Suprapubic skin (tissue), 4 donors: ENCODE measurements at places on chromosomes 13 and 19.
A peak's percentile ranks its signal among the peaks of the same experiment; 100 is the strongest.

DNA sequence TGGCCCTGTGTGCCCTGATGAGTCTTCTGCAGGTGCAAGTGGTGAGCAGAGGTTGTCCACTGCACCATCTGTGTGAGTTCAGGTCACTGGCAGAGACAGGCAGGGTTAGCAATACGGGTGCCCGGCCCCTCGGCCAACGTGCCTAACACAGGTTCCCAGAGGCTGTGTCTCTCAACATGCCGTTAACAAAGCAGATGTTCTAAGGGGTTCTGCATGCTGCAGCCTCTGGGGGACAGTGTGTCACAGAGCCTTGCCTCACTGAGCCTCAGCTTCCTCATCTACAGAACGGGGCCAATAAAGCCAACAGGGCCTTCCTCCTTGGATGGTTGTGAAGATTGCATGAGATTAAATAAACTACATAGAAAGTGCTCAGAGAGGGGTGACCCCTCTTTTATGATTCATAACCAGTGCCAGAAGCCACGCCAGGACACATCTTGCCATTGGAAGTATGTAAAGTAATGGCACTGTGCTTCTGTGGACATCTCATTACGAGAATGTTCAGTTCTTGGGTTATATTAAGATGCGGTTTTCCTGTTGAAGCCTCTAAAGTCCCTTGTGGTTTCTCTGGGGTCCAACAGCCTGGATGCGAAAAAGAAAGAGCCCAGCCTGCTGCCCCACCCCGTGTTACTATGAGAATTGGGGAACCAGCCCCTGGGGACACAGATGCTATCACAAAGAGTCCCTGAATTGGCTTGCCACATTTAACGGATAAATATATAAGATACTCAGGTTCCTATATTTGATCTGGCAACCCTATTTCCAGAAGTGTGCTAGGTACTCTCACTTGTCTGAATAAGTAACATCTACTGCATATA lies 11.2 kb upstream of the ARHGEF18 start:
- DNase-seq: no peak
- H3K27me3 ChIP-seq: no peaks in the 10 kb centered on the region
- H3K4me1 ChIP-seq: peaks cover 12% of the 10 kb centered on the region
- H3K4me3 ChIP-seq: no peak overlapping the region
- H3K27ac ChIP-seq: peak overlapping the region; percentile 16
- no peaks in the 10 kb centered on the region for H3K36me3 ChIP-seq

DNA sequence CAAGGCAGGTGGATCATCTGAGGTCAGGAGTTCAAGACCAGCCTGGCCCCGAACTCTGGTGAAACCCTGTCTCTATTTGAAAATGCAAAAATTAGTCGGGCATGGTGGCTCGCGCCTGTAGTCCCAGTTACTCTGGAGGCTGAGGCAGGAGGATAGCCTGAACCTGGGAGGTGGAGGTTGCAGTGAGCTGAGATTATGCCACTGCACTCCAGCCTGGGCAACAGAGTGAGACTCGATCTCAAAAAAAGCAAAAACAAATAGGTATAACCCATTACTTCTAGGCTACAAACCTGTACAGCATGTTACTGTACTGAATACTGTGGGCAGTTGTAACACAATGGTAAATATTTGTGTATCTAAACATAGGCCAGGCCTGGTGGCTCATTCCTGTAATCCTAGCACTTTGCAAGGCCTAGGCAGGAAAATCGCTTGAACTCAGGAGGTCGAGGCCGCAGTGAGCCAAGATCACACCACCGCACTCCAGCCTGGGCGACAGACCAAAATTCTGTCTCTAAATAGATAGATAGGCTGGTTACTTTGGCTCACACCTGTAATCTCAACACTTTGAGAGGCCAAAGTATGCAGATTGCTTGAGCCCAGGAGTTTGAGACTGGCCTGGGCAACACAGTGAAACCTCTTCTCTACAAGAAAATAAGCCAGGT lies 63.5 kb downstream of the MYO9B start:
- H3K36me3 ChIP-seq: no peaks in the 10 kb centered on the region
- DNase-seq: no peak
- no peaks in the 10 kb centered on the region for H3K27me3 ChIP-seq
- no peak overlapping the region for H3K4me3 ChIP-seq
- peaks cover 30% of the 10 kb centered on the region for H3K4me1 ChIP-seq

GRCh38 chr13:101382701-101383100 lies 33.6 kb downstream of the NALCN start:
- DNase-seq: no peak
- H3K27me3 ChIP-seq: no peaks in the 10 kb centered on the region
- no peaks in the 10 kb centered on the region for H3K4me1 ChIP-seq
- H3K27ac ChIP-seq: no peak overlapping the region
- H3K4me3 ChIP-seq: no peak overlapping the region

DNA sequence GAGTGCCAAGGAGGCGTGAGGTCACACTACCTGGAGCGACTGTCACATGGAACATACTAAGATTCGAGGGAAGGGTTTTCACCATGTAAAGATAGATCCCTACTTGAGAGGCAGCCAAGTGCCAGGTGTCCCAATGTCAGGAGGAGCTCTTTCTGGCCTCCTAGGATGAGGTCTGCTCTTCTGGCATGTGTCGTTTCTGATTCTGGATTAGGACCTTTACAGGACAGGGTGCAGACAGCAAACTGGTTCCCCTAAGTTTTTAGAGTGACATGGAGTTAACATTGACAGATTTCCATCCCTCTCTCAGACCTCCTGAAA lies 75.3 kb downstream of the ZNF536 start:
- peaks cover 19% of the 10 kb centered on the region for H3K4me1 ChIP-seq
- H3K4me3 ChIP-seq: no peak overlapping the region
- H3K27ac ChIP-seq: no peak overlapping the region
- no peaks in the 10 kb centered on the region for H3K27me3 ChIP-seq
- DNase-seq: no peak

GRCh38 chr13:98981369-98982080 lies 3.7 kb upstream of the DOCK9 start:
- H3K4me1 ChIP-seq: peaks cover 18% of the 10 kb centered on the region
- H3K36me3 ChIP-seq: no peaks in the 10 kb centered on the region
- no peak for DNase-seq
- H3K4me3 ChIP-seq: no peak overlapping the region
- no peak overlapping the region for H3K27ac ChIP-seq

GRCh38 chr19:39335168-39335548 lies 685 bp downstream of the GMFG start:
- peak overlapping the region; percentile 77 for H3K27ac ChIP-seq
- no peak for DNase-seq
- H3K36me3 ChIP-seq: no peaks in the 10 kb centered on the region
- no peaks in the 10 kb centered on the region for H3K4me1 ChIP-seq
- H3K27me3 ChIP-seq: no peaks in the 10 kb centered on the region

DNA sequence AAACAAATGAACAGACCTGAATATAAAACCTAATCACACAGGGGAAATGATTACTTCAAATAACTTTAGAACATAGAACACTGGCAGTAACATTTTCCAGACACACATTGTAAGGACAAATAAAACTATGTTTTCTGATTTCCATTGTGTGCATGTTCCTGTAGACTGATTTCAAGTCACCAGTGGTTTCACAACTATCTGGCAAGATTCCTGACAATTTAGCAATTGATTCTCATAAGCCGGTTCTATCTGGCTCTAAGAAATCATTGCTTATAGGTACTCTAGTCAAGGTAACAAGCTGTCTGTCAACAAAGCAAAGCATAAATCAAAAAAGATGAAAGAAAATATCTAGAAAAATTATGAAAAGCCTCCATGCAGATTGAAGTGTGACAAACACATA lies 19.6 kb upstream of the PCCA start:
- no peak overlapping the region for H3K27ac ChIP-seq
- peaks cover 15% of the 10 kb centered on the region for H3K4me1 ChIP-seq
- DNase-seq: no peak
- no peak overlapping the region for H3K4me3 ChIP-seq
- H3K36me3 ChIP-seq: no peaks in the 10 kb centered on the region

- H3K27ac ChIP-seq: no peak overlapping the region
- peaks cover 20% of the 10 kb centered on the region for H3K4me1 ChIP-seq
- H3K36me3 ChIP-seq: peaks cover 89% of the 10 kb centered on the region
- no peaks in the 10 kb centered on the region for H3K27me3 ChIP-seq
- no peak for DNase-seq
Observed at GRCh38 chr19:1429750-1430149, 8.4 kb upstream of the RPS15 start.

DNA sequence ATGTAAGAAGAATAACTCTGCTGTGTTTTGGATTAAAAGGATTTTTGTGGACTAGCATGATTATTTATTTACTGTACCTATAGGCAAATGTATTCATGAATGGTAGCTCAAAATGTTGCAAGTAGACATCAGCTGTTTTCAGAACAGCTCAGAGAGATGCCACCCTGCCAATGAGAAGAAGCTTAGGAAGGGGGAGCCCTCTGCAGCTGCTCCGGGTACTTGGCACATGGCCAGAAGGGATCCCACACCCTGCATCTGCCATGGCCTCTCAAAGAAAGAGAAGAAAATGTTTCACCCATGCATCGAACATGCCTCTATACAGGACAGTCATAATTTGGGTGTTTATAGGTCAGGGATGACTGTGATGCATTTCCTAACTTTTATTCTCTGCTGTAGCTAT lies 30.5 kb upstream of the MBNL2 start:
- H3K4me3 ChIP-seq: no peak overlapping the region
- H3K27ac ChIP-seq: no peak overlapping the region
- H3K27me3 ChIP-seq: no peaks in the 10 kb centered on the region
- DNase-seq: no peak
- H3K4me1 ChIP-seq: no peaks in the 10 kb centered on the region

GRCh38 chr13:29582171-29582570 lies 13.3 kb downstream of the SLC7A1 start:
- H3K27me3 ChIP-seq: no peaks in the 10 kb centered on the region
- peaks cover 67% of the 10 kb centered on the region for H3K4me1 ChIP-seq
- H3K4me3 ChIP-seq: no peak overlapping the region
- no peak overlapping the region for H3K27ac ChIP-seq

GRCh38 chr13:21069561-21070004 lies 8.2 kb upstream of the LATS2 start:
- no peaks in the 10 kb centered on the region for H3K27me3 ChIP-seq
- DNase-seq: no peak
- H3K27ac ChIP-seq: no peak overlapping the region
- H3K36me3 ChIP-seq: no peaks in the 10 kb centered on the region
- no peak overlapping the region for H3K4me3 ChIP-seq

GRCh38 chr13:73981595-73981994 lies 152.6 kb downstream of the KLF12 start:
- no peaks in the 10 kb centered on the region for H3K27me3 ChIP-seq
- no peaks in the 10 kb centered on the region for H3K36me3 ChIP-seq
- H3K4me3 ChIP-seq: no peak overlapping the region

DNA sequence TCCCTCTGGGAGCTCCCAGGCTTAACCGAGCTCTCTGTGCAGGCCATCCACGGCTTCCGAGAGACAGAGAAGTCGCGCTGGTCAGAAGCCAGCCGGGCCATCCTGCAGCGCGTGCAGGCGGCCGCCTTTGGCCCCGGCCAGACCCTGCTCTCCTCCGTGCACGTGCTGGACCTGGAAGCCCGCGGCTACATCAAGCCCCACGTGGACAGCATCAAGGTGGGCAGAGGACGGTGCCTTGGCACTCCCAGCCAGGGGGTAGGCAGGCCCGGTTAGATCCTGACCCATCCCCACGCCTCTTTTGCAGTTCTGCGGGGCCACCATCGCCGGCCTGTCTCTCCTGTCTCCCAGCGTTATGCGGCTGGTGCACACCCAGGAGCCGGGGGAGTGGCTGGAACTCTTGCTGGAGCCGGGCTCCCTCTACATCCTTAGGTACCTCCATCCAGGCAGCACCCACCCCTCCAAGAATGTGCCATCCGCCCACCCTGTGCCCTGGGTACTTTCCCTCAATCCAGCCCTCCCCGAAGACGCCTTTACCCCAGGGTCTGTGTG lies 1.5 kb downstream of the PSPN start:
- no peak for DNase-seq
- peaks cover 16% of the 10 kb centered on the region for H3K36me3 ChIP-seq
- H3K4me3 ChIP-seq: no peak overlapping the region
- H3K4me1 ChIP-seq: peaks cover 28% of the 10 kb centered on the region
- peak overlapping the region; percentile 2 for H3K27ac ChIP-seq

DNA sequence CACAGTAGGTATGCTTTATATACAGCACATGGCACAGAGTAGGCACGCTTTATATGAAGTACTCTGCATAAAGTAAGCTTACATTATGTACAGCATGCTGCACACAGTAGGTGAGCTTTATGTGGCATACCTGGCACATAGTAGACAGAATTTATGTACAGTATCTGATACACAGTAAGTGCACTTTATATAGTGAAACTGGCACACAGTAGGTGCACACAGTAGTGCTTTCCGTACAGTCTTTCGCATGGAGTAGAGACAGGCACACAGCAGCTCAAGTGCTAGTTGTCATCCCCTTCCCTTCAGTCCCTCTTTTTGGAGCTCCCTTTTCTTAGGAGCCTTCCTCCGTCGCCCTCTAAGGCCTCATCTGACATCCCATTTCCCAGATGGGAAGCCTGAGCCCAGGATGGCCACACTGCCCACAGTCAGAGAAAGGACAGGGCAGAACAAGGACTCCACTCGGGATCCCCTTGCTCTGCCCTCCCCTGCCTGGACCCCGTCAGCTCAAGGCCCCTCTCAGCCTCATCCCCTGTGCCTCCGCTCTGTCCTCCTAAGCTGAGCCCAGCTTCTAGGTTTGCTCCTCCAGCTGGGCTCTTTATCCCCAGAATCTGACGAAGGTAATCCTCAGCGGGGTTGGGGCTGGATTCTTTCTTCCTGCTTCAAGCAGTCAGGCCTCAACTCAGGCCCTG lies 852 bp upstream of the CYP4F12 start:
- H3K4me3 ChIP-seq: peak overlapping the region; percentile 32
- H3K4me1 ChIP-seq: peaks cover 32% of the 10 kb centered on the region
- H3K27me3 ChIP-seq: no peaks in the 10 kb centered on the region
- no peak for DNase-seq

GRCh38 chr13:47017476-47017875 lies 120.6 kb upstream of the HTR2A start:
- no peaks in the 10 kb centered on the region for H3K27me3 ChIP-seq
- no peaks in the 10 kb centered on the region for H3K36me3 ChIP-seq
- no peak overlapping the region for H3K4me3 ChIP-seq
- no peaks in the 10 kb centered on the region for H3K4me1 ChIP-seq
- no peak for DNase-seq
- H3K27ac ChIP-seq: no peak overlapping the region

DNA sequence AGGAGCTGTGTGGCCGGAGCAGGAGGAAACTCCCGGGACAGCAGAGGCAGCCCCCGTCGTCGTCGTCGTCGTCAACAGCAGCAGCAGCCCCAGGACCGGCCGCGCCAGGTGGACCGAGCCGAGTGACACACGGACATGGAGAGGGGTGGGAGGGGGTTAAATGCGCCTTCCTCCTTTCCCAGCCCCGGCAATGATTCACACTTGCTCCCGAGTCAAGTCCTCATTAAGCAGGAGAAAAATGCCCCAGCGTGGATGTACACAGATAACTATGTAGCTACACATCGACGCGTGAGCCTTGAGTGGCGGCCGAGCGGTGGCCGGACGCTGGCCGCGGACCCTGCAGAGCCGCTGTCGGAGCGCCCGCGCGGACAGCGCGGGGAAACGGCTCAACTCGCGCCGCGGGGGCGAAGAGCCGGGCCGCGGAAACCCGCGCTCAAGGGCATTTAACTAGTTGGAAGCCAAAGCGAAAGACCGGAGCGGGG lies 645 bp downstream of the UBL3 start:
- H3K4me3 ChIP-seq: peak overlapping the region; percentile 84
- DNase-seq: peak; percentile 85
- peak overlapping the region; percentile 98 for H3K27ac ChIP-seq
- no peaks in the 10 kb centered on the region for H3K27me3 ChIP-seq
- H3K4me1 ChIP-seq: peaks cover 32% of the 10 kb centered on the region

GRCh38 chr19:49997709-49998108 lies 27.5 kb downstream of the VRK3 start:
- H3K4me3 ChIP-seq: no peak overlapping the region
- H3K4me1 ChIP-seq: no peaks in the 10 kb centered on the region
- no peak for DNase-seq
